ENCODE measurements at places on chromosomes 2 and 18.

DNA sequence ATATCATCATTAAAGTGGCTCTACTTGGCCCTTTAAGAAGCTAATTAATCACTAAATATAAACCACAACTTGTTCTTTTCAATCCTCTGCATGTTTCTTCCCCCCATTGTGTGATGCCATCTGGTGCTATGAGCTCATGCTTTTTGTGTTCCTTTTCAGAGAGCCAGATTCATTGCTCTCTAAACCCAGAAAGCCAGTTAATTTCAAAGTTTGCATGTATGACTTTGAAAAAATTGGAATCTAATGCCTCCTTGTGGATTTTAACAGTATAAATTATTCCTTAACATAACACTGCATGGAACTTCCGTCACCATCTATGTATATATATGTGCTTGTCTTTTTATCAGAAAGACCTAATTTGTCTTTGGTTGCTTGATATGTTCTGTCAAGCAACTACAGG, 31.1 kb downstream of the TMEM178A start:
- no peak for DNase-seq

DNA sequence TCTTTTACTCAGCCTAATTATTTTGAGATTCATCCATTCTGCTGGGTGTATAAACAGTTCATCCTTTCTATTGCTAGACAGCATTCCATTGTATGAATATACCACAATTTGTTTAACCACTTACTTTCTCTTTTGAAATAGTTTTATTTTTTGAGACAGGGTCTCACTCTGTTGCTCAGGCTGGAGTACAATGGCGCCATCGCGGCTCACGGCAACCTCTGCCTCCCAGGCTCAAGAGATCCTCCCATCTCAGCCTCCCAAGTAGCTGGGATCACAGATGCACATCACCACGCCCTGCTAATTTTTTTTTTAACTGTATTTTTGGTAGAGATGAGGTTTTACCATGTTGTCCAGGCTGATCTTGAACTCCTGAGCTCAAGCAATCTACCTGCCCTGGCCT, 54.5 kb downstream of the USP37 start:
- no peak for DNase-seq

- no peak for DNase-seq
Observed at GRCh38 chr2:145692971-145693478, 1173.1 kb upstream of the ZEB2 start.

GRCh38 chr2:17591846-17592245, 51.4 kb downstream of the VSNL1 start:
- no peak for DNase-seq

- DNase-seq = no peak
Observed at GRCh38 chr2:234661175-234661574, 164.3 kb upstream of the ARL4C start.

- DNase-seq = no peak
Observed at GRCh38 chr2:26054598-26055348, 20.9 kb downstream of the RAB10 start.

DNA sequence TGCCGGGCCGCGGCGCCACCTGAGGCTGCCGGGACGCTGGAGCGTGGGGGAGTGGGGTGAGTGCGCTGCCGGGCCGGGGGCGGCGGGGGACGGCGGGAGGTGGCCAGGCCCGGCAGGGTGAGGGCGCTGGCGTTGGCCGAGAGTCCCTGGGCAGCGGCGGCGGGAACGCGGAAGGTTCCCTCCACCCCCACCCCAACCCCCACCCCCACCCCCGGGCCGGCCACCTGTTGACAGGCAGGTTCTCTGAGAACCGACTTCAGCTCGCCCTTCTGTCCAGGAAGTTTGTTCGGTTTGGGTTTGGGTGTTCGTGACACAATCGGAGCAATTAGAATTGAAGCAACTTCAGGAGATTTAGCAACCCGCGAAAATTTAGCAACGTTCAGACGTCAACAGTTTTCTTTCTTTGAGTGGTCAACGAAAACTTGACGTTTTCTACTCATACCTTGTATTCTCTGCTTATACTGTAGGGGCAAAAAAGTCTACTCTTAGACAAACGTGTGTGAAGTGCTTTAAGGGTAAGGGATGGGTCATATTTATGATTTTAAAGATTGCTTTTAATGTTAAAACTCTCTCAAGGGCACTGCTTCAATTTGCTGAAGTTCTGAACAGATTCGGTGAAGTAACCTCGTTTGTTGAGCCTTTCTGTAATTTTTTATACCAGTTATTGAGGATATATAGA, 9.3 kb downstream of the OTX1 start:
- no peak for DNase-seq

DNA sequence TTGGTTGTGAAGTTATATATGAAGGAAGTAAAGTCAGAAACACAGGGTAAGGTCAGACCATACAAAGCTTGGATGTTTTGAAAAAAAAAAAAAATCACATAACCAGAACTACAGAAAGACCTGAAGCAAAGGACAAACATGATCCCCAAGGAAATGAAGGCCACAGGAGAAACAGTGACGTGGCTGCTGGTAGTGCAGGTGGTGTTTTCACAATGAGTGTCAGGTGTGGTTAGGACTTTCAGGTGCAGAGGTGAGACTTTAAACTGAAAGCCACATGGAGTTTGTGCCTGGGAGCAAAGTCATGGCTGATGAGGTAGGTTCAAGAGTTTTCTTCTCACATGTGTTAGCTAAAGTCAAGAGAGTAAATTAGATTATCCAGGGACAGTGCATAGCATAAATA, 270.7 kb downstream of the PIEZO2 start:
- no peak for DNase-seq

- DNase-seq = peak; percentile 33
Observed at GRCh38 chr2:47888581-47889280, 17.6 kb downstream of the FBXO11 start.

GRCh38 chr2:118980573-118980972, 38.6 kb downstream of the MARCO start:
- DNase-seq = no peak

- no peak for DNase-seq
Observed at GRCh38 chr2:68216454-68217310, 35.6 kb downstream of the PPP3R1 start.

- no peak for DNase-seq
Observed at GRCh38 chr18:33440060-33441043, at the start of gene CCDC178. Gene CCDC178 (minus strand): TSS chr18:33440721. CDS start chr18:33412088, 28,633 bp downstream.
